Glomerular endothelial cell (primary cell): ENCODE measurements at places on chromosomes 5 and 9.

- no peak for DNase-seq
Observed at GRCh38 chr5:23042226-23042625, 189.1 kb upstream of the CDH12 start.

DNA sequence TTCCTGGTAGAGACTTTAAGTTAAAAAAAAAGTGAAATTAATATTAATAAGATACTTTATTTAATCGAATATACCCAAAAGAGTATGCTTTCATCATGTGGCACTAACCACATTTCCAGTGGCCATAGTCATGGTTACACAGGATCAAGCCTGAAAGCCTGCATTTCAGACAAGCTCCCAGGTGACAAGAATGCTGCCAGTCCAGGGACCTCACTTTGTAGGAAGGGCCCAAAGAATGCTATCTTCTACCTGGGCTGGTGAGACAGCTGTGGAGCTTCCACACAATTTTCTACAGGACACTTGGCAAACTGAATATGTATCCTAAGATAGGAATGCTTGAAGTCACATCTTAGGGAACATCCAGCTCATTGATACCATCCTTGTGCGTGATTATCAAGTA is 203.8 kb downstream of the AUH start:
- DNase-seq: no peak

DNA sequence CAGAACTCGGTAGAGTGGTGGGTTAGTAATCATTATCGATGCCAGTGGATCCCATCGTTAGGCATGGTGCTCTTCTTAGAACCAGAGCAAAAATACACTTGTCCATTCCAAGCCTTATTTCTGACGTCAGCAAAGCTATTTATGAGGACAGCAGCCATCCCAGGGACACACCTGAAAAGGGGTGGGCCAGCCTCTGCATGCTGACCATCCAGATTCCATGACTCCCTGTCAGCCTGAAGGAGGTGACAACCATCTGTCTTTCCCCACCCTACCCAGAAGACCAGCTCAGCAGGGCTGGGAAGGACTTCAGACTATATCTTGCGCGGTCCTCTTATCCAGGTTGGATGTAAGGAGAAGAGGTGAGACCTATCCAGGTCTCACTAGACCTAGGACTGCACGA is 5.7 kb upstream of the NIPAL4 start:
- DNase-seq: no peak

- no peak for DNase-seq
Observed at GRCh38 chr9:75071530-75072122, 16.3 kb downstream of the NMRK1 start.

DNA sequence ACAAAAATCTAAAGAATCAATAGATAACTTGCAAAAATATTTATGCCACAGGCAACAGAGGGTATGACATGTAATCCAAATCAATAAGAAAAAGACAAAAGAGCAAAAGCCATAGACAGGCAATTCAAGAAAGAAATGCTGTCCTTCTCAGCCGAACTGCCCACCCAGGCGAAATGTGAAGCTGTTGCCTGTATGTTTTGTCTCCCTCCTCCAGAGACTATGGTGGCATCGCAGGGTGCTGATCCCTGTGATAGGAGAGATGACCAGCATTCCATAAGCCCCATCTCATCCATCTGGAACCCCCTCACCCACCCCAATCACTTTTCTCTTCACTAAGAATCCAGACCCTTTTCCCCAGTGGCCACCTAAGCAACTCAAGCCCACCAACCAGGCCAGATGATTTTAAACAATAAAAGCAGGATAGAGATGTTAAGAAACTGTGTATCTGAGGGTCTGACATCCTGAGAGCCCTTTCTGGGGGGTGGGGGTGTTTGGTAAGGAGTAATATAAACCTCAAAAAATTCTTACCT is 5.3 kb upstream of the ACSL6 start:
- DNase-seq: no peak

DNA sequence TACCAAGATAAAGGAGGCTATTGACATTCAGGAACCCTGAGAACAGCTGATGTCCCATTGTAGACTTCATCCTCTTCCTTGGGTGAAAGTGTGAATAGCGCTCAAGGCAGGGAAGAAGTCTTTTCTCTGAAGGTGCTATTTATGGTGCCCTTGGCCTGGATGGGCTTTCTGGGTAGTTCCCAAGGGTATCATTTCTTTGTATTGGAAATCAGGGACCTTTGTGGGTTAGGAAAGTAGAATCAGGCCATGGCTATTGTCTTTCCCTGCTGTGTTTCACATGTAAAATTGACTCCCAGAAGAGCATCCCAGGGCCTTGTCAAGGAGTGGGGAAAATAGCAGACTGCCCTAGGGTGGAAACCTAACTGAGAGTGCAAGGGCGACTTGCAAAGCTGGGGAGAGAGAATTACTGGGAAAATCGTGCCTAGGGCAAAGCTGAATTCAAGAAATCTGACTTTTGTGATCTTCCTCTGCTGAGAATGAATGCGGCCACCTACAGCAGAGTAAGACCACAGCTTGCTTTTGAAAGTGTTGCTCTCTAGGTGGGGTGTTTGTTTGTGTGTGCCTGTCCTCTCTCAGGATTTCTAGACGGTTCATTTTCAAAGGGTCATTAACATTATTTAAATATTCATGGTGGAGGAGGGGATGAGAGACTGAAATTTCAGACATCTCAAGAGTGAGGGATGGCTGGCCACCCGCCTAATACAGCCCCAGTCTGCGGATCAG is 160.6 kb downstream of the C9orf152 start:
- DNase-seq: no peak

DNA sequence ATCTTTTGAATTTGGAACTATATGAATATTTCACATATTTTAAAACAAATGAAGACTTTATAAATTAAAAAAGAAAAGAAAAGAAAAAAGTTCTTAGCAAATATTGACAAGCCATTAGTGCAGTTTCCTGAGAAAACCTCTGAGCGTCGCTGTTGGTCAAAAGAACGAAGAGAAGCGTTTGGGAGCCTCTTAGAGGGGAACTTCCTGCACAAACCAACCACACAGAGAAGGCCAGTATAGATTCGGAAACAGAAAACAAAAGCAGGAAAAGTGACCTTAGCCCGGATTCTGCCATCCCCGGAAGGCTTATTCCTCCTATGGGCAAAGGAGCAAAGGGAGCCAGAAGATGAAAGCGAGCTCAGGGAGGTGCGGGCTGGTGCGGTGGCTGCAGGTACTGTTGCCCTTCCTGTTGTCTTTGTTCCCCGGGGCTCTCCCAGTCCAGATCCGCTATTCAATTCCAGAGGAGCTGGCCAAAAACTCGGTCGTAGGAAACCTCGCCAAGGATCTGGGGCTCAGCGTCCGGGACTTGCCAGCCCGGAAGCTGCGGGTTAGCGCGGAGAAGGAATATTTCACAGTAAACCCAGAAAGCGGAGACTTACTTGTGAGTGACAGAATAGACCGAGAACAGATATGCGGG is at the start of gene PCDHGB2:
TSS of gene PCDHGB2 (plus strand) at position 205 of the 637 bp plus-strand sequence. CDS start at position 347, 142 bp downstream.
- no peak for DNase-seq

DNA sequence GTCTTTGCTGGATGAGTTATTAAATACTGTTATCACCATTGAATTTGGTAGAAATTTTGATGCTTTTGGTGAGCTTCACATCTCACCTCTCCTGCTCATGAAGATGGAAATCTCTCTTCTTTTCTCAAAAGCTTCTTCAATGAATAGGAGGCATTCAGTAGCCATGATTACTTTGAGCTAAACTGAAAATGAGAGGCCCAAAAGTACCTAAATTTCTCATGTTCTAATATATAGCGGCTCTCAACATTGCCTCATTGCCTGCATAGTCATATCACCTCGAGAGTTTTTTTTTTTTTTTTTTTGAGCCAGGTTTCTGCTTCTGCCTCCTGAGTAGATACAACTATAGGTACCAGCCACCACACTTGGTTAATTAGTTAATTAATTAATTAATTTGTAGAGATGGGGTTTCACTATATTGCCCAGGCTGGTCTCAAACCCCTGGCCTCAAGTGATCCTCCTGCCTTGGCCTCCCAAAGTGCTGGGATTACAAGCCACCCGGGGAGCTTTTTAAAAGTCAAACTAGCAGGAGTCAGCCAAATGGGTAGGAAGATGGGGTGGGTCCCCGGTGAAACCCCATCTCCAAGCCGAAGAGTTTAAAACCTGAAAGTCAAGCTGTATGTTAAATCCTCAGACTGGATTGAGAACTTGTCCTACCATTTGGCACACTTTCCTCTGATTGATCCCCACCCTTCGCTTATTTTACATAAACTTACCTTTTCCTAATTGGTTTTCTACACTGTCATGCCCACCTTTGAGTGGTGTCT is 169.0 kb downstream of the DOCK2 start:
- DNase-seq: no peak

DNA sequence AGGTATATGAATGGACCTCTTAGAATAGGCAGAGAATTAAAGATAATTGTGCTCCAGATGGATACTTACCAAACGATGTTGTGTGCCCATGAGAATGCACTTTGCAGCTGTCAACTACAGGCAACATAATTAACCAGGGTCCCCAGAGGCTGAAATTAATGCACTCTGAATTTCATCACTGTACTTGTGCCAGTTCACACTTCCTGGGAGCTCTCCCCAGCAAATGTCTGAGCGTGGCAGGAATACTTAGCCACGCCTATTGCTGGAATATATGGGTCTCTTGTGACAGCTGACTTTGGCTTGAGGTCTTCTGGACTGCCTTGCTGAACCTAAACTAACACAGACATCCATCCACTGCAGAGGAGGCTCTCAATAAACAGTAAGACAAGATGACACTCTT is 11.9 kb upstream of the C1QTNF2 start:
- DNase-seq: no peak

- no peak for DNase-seq
Observed at GRCh38 chr9:30075022-30075421, 2309.4 kb upstream of the ACO1 start.

- DNase-seq: no peak
Observed at GRCh38 chr5:150118561-150119229, 32.3 kb upstream of the CSF1R start.

- DNase-seq: no peak
Observed at GRCh38 chr9:111016016-111016415, 22.3 kb downstream of the LPAR1 start.

GRCh38 chr9:69496846-69497450 is 171.9 kb downstream of the ENTREP1 start:
- no peak for DNase-seq

GRCh38 chr5:61941637-61942036 is 364.4 kb upstream of the KIF2A start:
- no peak for DNase-seq

DNA sequence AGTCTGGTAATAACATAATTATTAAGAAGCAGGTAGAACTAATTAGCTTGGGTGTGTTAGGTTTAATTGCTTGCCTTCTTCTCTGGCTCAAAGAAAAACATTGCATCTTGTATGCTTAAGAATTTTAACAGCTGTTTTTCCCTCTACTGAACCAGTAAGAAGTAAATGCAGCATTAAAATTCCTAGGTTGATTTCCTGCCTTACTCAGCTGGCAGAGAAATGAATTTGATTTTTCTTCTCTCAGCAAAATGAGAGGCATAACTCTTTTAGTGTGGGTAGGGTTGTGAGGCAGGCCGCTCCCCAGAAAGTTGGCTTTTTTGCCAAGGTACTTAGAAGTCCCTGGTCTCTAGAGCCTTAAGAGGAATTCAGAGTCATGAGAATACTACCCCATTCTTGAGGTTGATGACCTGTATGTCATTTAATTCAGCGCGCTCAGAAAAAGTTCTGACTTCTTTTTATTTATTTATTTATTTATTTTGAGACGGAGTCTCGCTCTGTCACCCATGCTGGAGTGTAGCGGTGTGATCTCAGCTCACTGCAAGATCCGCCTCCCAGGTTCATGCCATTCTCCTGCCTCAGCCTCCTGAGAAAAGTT is 302.6 kb downstream of the ARHGEF28 start:
- DNase-seq: no peak

GRCh38 chr5:100667161-100667630 is 132.0 kb downstream of the FAM174A start:
- peak; percentile 33 for DNase-seq

GRCh38 chr9:73133921-73134407 is 17.7 kb upstream of the ANXA1 start:
- DNase-seq: no peak

DNA sequence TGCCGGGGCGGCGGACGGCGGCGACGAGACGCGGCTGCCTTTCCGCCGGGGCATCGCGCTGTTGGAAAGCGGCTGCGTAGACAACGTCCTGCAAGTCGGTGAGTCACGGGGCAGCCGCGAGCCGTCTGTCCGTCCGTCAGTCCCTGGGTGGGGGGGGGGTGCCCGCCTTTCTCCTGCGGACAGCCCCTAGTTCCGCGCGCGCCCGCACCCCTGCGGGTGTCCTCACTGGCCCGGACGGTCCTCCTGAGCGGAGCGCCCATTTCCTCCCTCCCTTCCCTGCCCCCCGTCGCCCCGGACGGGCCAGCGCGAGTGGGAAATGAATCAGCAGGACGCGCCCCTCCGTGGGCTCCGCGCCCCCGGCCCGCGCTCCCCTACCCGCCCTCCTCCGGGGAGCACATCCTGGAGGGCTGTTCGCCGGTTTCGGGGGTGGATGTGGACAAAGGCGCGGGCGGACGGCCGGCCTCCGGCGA is 828 bp downstream of the ZSWIM6 start:
- DNase-seq: no peak

GRCh38 chr5:173474881-173475287 is 141.6 kb downstream of the BOD1 start:
- DNase-seq: no peak

GRCh38 chr5:174281855-174282254 is 236.3 kb downstream of the NSG2 start:
- DNase-seq: no peak

- no peak for DNase-seq
Observed at GRCh38 chr9:115289757-115290208, 171.8 kb upstream of the TNC start.

DNA sequence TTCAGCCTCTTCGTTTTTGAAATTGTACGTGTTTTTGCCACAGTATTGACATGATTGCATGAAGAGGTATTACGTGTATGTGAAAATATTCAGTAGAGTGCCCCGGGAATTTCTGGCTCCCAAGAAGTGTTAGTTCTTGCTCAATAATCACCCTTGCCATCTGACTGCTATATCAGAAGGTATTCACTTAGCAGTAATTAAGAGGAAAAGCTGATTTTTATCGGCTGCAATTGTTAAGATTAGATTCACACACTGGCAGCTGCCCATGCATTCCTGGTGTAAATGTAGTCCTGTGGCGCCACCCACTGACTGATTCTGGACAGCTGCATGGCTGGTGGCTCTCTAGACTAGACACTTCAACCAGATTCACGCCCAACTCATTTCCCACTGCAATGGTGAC is 440.1 kb upstream of the ADAMTS16 start:
- DNase-seq: no peak

DNA sequence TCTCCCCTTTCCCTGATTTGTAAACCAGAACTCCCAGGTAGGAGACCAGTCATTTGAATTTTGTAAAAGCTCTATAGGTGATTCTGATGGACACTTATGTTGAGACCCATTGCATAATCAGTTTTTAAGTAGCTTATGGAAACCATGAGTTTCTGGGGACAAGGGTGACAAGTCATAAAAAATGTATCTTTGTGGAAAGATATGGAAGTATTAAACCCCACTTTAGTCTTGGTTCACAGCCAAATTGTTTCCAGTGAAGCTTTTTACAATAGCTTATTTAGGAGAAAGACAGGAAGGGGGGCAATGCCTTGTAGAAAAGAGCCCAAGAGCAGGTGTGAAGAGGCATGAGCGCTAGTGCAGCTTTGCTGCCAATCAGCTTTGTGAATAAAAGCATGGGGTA is 453 bp upstream of the CCL28 start:
- DNase-seq: no peak
